Muscle of leg (tissue), 16 donors: ENCODE measurements at places on chromosomes 11 and 22. TPM values are rescaled to one million over a fixed set of nuclear protein-coding genes. Genes with fewer than 3 reads are reported as not detected.

Gene FGF3
- polyA plus RNA-seq = not detected

Gene UPK3A
- polyA plus RNA-seq = not detected

Gene CCDC89
- polyA plus RNA-seq = 1.8 TPM

Gene RAB38
- polyA plus RNA-seq = 3.9 TPM

Gene SAMM50
- polyA plus RNA-seq = 49.0 TPM

Gene OPCML
- polyA plus RNA-seq = 0.86 TPM

Gene MYOD1
- polyA plus RNA-seq = 79.1 TPM

Gene C11orf24
- 34.2 TPM for polyA plus RNA-seq

Gene OR2AG1
- polyA plus RNA-seq = not detected

Gene XNDC1N
- polyA plus RNA-seq = 3.7 TPM

Gene GAL
- polyA plus RNA-seq = 0.41 TPM

Gene OR10V1
- not detected for polyA plus RNA-seq

Gene C22orf31
- 3.0 TPM for polyA plus RNA-seq

Gene SCGB1D2
- not detected for polyA plus RNA-seq

Gene OR51G2
- not detected for polyA plus RNA-seq

Gene CD3E
- polyA plus RNA-seq = 0.31 TPM

Gene C11orf91
- polyA plus RNA-seq = not detected

Gene B4GALNT4
- 25.3 TPM for polyA plus RNA-seq

Gene SGSM1
- 0.17 TPM for polyA plus RNA-seq

Gene SLC15A3
- polyA plus RNA-seq = 18.9 TPM

Gene POU2AF2
- polyA plus RNA-seq = not detected

Gene ALDH3B1
- polyA plus RNA-seq = 8.3 TPM

Gene OR6T1
- polyA plus RNA-seq = not detected

Gene FXYD6
- polyA plus RNA-seq = 173 TPM

Gene NXPE4
- not detected for polyA plus RNA-seq

Gene PHLDB1
- polyA plus RNA-seq = 104 TPM

Gene GALNT18
- polyA plus RNA-seq = 10.5 TPM
